Suppressor macrophage (primary cell): ENCODE measurements at places on chromosomes 16 and 17.

- DNase-seq, result no peak
Observed at GRCh38 chr16:47320546-47321310, 140.1 kb downstream of the ITFG1 start.

- DNase-seq, result no peak
Observed at GRCh38 chr17:81251094-81251708, 12.1 kb downstream of the NDUFAF8 start.

DNA sequence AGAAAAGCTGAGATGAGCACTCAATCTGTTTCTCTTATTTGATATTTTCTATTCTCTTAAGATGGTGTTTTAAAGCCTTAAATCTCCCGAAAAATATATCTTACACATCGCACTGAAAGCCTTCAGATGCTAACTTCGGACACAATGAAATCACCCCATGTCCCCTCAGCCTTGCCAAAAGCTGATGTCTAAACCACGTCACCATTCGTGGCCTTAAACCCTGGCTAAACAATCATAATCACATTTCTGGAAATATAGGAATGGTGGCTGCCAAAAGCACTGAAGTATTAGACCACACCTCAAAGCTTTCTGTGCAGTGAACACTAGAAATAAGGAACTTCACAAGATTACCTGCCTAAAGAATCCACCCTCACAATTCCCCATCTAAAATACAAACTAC lies 402.7 kb downstream of the SOX9 start:
- no peak for DNase-seq

GRCh38 chr17:55765472-55765871 lies 14.6 kb downstream of the PCTP start:
- no peak for DNase-seq
